ENCODE measurements at places on chromosomes 12 and 14.
A peak's percentile ranks its signal among the peaks of the same experiment; 100 is the strongest.

DNA sequence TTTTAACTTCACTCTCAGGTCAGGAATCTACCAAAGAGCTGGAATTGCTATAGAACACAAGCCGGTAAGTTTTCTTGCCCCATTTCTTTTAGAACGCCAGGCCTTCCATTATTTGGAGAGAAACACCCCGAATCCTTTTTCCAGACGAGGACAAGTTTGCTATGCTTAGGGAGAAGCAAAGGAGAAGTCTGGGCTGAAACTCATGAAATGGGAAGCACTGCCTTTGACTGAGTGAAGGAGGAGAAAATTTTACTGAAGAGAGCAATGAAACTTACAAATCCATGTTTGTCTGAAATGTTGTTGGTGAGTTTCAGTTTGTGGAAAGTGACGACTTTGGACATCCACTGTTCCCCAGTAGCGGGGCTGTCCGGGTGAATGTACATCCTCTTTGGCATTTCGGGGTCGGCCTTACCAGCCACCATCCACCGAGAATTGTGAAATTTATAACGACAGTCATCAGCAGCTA lies 3.3 kb downstream of the TBX3 start:
- DNase-seq, result no peak

GRCh38 chr12:20197411-20197810 lies 170.9 kb upstream of the PDE3A start:
- no peak for DNase-seq

GRCh38 chr12:65640489-65640901 lies 183.8 kb upstream of the HMGA2 start:
- no peak for DNase-seq

DNA sequence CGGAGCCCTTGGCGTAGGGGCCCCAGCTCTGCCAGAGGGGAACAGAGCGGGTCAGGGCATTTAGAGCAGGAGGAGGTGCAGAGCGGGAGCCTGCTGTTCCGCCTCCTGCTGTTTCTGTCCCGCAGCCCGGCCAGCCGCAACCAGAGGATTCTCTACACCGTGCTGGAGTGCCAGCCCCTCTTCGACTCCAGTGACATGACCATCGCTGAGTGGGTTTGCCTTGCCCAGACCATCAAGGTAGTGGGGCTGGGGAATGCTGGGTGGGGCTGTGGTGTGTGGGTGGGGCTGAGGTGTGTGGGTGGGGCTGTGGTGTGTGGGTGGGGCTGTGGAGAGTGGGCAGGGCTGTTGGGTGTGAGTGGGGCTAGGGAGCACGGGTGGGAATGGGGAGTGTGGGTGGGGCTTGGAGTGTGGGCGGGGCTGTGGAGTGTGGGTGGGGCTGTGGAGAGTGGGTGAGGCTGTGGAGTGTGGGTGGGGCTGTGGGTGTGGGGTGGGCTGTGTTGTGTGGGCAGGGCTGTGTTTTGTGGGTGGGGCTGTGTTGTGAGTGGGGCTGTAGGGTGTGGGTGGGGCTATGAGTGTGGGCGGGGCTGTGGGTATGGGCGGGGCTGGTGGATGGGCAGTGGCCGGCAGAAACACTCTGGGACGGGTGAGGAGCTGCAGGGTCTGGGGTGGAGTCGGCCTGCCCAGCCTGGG lies 8.0 kb downstream of the ASPG start:
- no peak for DNase-seq

GRCh38 chr12:32477714-32478113 lies 78.4 kb downstream of the FGD4 start:
- no peak for DNase-seq

- DNase-seq, result no peak
Measured at GRCh38 chr12:46266382-46266791, 2.5 kb downstream of the SLC38A1 start.

DNA sequence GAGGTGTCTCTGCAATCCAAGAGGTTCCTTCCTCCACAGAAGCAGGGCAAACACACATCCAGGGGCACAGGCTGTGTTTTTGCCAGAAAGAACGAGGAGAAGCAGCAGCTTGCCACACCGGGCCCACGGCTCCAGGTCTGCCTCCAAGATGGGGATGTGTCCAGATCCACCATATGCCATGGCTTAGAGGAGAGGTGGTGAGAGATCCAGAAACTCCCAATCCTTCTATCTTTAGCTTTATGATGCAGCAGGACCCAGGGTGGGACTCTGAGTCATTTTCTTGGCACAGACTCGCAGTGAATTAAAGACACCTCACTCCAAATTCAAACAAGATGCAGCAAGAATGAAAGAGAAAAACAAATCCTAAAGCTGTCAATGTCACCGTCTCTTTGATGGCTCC lies 481.4 kb upstream of the TMEM132C start:
- DNase-seq, result no peak

- no peak for DNase-seq
Measured at GRCh38 chr12:47346251-47347019, 266.7 kb upstream of the AMIGO2 start.

GRCh38 chr14:97976861-97977260 lies 1179.7 kb downstream of the VRK1 start:
- no peak for DNase-seq

DNA sequence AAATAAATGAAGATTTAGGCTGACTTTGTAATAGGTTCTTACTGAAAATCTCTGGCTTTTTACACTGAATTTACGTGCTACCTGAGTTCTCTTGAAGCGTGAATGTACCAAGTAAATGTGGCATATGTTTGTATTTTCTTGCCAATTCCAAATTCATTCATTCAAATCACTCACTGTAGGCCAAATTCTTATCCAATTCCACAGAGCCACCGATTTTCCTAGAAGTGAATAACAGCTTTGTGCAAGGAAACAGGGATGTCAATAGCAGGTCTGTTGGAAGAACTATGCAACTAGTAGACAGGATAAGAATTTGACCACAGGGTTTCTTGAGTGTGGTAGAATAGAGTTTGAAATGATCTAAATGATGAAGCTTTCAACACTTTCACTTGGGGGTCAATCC lies 86.8 kb downstream of the SOX5 start:
- DNase-seq, result no peak

- no peak for DNase-seq
Measured at GRCh38 chr12:67517181-67517887, 131.2 kb upstream of the DYRK2 start.

DNA sequence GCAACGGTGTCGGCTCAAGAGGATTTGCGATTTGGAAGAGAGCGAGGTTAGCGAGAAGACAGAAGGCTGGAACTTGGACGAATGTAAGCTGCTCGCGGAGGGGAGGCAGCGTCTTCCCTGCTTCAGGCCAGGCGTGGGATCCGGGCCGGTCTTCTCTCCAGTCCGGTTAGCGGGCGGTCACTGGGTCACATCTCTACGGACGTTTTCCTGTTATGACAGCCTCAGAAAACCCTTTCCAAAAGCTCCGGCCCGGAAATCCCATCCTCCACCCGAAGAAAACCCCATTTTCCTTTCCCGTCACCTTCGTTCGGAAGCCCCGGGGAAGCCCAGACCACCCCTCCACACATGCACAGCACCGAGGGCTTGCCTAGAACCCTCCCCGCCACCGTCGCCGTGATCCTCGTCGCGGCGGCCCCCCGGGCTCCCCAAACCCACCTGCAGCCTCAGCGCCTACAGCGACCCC lies 268 bp downstream of the NDUFB1 start:
- no peak for DNase-seq

DNA sequence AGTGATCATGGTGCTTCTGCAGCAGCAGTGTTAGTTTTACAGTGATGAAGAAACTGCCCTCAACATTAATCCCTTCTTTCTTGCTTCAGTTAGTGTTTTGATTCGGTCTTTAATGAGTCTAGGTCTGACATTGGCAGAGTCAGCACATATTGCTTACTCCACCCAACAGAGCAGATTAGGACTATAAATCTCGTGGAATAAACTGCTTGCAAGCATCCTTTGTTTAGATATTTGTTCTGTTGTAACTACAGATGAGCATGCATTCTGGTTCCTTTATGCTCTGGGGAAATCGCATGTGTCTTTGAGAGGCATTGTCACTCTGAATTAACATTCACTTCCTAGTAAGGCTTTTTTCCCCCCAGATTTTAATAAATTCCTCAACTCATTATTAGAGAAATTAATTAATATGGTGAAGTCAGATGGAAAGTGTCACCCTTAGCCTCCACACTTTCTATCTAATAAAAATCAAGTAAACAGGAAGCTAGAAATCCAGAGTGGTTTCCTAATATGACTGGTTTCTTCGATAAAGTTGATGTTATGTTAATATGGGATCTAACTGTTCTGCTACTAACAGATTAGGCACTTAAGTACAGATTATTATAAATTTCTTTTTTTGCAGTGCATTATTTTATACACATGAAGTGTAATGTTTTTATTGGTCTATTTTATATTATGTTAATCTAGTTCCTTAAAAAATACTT lies 86.2 kb upstream of the SSTR1 start:
- no peak for DNase-seq

DNA sequence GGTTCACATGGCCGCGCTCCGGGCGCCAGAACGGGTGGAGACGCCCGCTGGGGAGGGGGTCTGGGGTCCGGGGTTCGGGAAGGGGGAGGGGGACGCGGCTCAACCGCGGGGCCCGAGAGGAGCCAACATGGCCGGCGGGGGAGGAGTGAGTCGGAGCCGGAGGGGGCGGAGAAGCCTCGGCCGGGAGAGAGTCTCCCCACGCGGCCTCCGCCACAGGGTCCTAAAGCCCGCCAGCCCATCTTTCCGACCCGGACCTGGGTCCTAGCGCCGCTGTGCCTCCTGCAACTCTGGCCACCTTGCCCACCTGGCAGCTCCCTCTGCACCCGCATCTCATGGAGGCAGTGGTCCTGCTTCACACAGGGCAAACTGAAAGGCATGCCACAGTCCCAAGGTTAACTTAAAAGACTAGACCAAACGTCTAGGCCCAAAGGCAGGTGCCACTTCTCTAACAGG lies at the start of gene BAZ2A:
Gene BAZ2A (minus strand): TSS at position 147 of the 453 bp plus-strand sequence. CDS start 12,796 bp downstream, outside the sequence.
- peak; percentile 91 for DNase-seq

DNA sequence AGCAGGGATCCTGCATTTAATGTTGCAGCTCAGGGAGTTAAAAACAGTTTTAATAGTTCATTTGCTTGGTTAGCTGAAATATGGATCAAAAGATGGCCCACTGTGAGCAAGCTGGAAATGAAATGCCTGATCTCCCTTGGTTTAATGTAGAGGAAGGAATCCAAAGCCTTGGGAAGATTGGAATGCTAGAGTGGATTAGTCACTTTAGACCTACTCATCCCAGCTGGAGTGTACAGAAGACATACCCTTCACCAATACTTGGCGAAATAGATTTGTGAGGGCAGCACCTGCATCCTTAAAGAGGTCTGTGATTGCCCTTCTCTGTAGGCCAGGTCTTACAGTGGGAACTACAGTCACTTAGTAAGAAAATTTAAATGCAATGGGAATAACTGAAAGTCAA lies 58.0 kb upstream of the KRAS start:
- DNase-seq, result no peak

- no peak for DNase-seq
Measured at GRCh38 chr14:76104802-76105355, 46.8 kb upstream of the GPATCH2L start.

GRCh38 chr14:30608533-30609006 lies 13.5 kb upstream of the SCFD1 start:
- no peak for DNase-seq

DNA sequence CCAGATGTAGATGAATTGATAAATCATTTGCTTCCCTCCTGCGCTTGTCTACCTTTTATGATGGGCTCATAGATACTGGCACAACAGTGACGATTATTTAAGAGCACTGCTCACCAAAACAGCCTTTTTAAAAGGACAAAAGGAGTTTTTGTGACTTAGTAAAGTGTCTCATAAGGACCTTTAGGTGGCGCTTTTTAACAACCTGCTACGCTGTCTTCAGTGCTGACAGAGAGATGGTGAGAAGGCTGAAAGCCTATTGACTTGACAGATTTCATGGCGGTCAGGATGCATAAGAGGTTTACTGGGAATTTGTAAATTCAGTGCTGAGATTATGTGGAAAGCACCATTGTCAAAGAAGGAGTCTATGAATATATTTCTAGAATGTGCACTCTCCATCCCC lies 87.6 kb downstream of the SLC15A5 start:
- no peak for DNase-seq

- no peak for DNase-seq
Measured at GRCh38 chr14:51597261-51598001, 54.3 kb upstream of the FRMD6 start.

GRCh38 chr12:49892084-49892731 lies 11.5 kb downstream of the FAIM2 start:
- no peak for DNase-seq

DNA sequence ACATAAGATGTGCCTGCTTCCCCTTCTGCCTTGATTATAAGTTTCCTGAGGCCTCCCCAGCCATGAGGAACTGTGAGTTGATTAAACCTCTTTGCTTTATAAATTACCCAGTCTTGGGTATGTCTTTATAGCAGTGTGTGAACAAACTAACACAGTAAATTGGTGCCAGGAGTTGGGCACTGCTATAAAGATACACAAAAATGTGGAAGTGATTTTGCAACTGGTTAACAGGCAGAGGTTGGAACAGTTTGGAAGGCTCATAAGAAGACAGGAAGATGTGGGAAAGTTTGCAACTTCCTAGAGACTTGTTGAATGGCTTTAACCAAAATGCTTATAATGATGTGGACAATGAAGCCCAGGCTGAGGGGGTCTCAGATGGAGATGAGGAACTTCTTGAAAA lies 264.1 kb downstream of the DACT1 start:
- no peak for DNase-seq

- DNase-seq, result no peak
Measured at GRCh38 chr12:67827820-67828383, 161.3 kb upstream of the IFNG-AS1 start.

DNA sequence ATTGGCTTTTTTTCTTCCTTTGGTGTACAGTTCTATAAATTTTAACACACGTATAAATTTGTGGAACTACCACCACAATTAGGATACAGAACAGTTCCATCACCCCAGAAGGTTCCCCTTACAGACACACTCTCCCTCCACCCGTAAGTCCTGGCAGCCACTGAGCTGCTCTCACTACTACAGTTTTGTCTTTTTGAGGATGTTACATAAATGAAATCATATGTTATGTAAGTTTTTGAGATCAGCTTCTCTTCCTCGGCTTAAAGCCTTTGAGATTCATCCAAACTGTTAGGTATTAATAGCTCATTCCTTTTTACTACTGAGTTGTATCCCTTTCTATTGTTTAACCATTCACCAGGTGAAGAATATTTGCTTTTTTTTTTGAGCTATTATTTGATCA lies 74.3 kb upstream of the SLC24A4 start:
- no peak for DNase-seq

DNA sequence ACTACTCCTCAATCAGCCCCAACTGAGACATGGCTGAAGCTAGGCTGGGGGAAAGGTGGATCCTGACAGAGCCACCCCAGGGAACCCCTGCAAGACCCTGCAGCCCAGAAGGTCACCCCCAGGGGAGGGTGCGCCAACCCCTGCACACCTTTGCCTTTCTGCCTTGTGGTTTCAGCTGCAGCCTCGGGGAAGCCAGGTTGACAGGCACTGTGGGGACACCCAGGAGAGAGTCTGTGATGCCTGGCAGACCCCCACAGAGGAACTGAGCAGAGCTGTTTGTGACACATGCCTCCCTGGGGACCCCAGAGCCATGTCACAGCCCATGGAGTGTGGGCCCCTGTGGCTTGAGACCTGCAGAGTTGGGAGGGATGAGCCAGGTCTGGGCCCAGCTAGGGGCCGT lies 11.8 kb upstream of the HHIPL1 start:
- DNase-seq, result no peak

All from GM12892 (cell line).